ENCODE measurements at places on chromosomes 3 and 15.

DNA sequence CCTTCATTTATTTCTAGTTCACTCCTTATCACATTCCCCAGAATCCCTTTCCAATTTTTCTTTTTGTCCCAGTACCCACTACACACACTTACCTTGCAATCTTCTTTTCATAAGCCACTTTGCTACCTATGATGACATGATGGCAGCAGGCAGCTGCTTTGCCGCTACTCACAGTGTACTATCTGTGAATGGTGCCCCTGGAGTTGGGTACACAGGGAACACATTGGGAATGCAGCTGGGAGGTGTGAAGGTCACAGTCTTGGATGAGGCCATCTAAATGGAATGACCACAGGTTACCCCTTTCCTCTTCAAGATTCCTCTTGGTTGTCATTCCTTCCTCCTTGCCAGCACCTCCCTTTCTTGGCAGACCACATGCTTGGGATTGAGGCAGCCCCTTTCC, 20.8 kb upstream of the TNIK start:
- DNase-seq = no peak

- DNase-seq = no peak
Measured at GRCh38 chr15:41150279-41150678, 34.2 kb upstream of the INO80 start.

DNA sequence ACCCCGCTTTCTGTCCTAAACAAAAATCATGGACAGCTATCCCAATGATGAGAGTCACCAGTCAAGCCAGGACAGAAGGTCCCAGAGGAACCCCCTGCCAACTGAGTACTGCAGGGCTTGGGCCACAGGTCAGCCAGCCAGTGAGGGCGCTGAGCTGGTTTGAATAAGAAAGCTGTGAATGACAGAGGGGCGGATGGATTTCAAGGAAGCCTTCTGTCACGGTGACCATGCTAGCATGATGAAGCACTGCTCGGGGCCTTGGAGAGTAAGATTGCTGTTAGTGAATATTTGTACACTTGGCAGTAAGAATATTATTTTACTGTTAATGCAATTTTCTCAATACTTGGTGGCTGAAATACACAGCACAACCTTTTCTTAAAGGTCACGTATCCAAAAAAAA, 734.0 kb upstream of the NR2F2 start:
- DNase-seq = no peak

DNA sequence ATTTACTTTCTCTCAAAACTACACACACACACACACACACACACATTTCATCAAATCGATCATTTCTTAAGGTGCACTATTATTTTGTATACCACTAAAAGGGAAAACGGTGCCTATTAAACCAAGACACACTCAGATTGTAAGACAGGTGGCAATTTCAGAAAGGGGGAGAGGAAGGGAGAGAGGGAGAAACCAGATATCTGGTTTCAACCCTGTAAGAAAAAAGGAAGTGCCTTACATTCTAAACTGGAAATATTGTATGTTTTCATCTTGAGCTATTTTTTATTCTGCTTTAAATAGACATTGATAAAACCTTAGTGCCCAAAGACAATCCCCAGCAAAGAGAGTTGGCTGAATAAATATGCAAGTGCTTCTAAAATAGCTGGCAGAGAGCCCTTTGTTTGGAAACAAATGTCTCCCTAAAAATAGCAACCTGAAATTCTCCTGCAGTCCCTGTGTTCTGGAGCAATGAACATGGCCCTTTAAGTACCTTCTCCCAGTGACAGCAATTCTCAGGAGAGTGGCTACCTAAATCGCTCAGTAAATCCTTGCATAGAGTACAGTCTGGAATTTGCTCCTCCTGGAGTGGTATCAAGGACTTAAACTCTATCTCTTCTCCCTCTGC, 85.7 kb downstream of the RARB start:
- peak; percentile 39 for DNase-seq

GRCh38 chr3:105835606-105836005, 33.2 kb downstream of the CBLB start:
- DNase-seq = no peak

- no peak for DNase-seq
Measured at GRCh38 chr3:46380471-46381221, 9.9 kb downstream of the CCR5 start.

DNA sequence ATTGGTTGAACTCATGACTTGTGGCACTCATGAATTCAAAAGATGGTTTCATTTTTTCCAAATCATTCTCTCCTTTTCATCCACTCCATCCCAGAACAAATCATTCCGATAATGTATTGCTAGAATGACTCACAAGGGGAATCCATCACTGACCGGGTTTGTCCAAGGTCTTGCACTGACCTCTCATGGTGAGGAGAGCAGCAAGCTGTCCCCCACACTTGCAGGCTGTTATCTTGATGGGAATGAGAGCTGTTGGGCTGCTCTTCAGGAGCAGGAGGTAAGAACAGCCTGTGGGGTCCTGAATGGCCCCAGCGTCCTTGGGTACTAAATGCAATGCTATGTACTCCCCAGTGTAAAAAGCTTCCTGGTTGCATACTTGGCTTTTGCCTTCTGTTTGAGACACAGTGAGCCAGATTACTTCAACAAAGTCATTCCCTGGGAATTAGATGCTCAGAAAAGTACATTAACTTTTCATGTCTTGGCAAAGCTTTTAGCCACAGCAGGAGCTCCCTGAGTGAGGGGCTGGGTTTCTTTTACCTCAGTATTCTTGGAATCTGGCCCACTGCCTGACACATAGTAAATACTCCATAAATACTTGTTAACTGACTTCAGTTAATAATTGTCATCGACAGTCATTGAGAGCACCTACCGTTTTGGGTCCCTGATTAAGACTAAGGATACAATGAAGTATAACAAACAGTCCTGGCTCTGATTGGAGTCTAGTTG, 24.1 kb downstream of the CCNL1 start:
- DNase-seq = no peak

- no peak for DNase-seq
Measured at GRCh38 chr3:186469525-186469924, 74.7 kb downstream of the CRYGS start.

DNA sequence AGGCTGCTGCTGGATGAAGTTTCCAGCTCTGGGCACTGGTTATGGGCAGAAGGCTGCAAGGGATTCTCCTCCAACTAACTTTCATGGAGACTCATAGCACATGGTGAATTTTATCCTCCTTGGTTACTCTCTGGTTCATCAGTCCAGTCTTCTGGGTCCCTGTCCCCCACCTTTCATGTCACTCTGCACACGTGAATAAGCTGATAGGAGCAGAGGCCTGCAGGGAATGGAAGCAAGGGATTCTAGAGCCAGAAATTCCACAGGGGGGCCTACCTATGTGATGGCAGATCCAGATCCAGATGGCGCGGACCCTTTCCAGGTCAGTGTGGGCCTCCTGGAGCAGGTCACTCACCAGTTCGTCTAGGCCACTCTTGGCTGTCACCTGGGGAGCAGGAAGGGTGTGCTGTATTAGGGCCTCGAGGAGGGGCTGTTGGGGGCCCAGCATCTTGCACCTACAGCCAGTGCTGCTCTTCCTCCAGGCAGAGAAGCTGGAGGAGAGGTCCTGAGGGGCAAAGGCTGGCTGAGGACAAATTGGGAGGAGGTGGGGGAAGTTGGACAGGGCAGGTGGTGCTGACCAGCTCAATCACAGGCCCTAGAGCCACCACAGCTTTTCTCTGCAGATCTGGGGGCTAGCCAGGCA, 30.2 kb downstream of the KY start:
- no peak for DNase-seq

DNA sequence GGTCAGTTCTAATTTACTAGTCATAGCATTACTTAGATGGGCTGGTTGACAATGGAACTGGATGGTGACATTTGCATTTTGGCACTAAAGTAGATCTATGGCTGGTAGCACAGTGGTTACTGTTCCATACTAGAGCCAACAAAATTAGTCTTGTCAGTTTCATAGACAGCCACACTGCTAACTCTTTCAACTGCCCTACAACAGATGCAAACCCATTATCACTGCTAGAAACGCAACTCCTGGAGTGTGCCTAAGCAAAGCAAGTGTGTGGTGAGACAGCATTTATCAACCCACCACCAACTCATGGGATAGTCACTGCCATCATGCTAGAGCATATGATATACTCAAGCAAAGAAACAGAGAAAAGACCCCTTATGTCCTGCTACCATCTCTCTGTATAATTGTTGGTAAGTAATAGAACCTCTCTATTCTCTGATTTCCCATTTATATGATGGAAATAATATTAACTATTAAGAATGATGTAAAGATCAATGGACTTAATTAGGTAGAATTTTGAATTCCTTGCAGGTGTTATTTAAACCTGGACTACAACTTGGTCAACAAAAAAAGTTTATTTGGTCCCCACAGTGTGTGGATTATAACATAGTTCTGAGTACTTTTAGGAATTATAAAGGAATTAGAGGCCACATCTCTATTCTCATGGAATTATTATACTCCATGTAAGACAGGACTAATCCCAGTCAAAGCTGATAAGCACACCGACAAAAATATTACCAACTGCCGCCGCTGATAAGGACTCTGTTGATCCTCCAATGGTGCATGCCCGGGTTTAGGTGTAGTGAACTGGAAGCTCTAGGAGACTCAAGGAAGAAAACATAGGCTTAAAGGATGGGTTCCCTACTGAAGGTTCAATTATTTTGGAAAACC, 19.9 kb upstream of the ABHD5 start:
- DNase-seq = no peak

- DNase-seq = no peak
Measured at GRCh38 chr15:70147778-70148177, 50.1 kb upstream of the TLE3 start.

DNA sequence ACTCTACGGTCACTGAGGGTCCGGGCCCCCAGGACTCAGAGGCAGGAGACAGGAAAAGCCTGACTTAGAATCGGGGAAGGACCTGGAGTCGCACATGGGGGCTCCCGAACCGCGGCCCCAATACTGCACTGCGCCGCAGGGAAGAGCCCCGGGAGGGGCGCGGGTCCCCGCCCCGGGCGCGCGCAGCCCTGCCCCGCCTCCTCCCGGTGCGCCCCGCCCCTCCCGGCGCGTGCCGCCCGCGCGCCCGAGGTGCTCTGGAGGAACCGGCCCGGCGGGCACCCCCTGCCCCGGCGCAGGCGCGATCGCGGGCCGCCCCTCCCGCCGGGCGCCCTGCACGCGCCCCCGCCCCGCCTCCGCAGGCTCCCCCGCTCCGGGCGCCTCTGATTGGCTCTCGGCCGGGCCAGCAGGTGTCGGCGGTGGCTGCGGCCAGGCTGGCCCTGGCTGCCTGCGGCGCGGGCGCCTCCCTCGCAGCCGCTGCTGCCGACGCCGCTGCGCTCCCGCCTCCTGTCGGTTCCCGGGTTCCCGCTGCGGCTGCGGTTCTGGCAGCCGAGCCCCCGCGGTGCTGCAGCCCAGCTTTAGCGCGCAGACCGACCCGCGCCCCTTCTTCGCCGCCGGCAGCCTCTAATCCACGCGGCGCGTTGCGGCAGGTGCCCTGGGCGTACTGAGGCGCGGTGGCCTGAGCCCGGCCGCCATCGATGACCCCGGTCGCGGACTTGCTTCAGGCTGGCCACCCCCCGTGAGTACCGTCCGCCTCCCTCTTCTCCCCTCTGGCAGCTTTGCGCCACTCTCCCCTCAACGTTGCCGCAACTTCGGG, at the start of gene MYRIP:
TSS of gene MYRIP (plus strand) at position 429 of the 814 bp plus-strand sequence. CDS start 91,208 bp downstream, outside the sequence.
- peak; percentile 20 for DNase-seq

- no peak for DNase-seq
Measured at GRCh38 chr3:43581343-43581742, 40.5 kb downstream of the ANO10 start.

DNA sequence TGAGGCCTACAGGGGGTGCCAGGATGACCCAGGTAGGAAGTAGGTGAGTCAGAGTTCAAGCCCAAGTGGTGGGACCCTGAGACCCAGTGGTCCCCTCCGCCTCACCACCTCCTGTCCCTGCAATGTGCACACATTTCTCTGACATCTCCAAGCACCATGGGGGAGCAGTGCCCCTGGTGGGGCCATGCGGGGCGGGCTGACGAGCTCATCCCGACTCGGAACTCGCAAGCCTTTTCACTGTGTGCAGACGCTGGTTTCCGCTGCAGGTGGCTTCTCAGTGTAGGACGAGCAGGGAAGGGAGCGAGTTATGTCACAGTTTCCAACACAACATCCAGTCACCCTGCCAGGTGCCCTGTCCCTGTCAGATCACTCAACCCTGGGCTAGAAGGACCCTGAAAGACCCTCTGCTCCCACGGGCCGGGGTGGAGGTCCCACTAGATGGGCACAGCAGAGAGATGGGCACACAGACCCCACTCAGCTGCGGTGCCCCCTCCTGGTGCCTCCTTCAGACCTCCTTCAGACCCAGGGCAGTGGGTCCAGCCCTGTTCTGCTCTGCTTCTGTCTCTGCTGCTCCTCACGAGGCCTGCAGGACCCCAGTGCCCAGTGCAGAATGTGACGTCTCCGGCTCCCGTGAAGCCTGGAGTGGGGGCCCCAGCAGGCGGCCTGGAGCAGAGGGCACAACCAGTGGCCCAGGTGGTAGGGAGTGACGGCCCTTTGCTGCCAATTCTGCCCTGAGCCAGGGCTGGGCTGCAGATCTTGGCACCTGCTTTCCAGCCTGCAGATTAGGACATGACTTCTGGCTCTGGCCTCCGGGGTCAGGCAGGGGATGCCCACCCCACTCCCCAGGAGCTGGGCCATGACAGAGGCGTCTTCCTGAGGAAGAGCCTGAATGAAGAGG, 102.0 kb upstream of the RPL32 start:
- peak; percentile 61 for DNase-seq

- peak; percentile 68 for DNase-seq
Measured at GRCh38 chr3:46845860-46846623, 17.2 kb downstream of the MYL3 start.

GRCh38 chr3:23921052-23921511, 4.2 kb downstream of the RPL15 start:
- no peak for DNase-seq

GRCh38 chr15:74399100-74399499, 31.7 kb upstream of the CYP11A1 start:
- DNase-seq = no peak

DNA sequence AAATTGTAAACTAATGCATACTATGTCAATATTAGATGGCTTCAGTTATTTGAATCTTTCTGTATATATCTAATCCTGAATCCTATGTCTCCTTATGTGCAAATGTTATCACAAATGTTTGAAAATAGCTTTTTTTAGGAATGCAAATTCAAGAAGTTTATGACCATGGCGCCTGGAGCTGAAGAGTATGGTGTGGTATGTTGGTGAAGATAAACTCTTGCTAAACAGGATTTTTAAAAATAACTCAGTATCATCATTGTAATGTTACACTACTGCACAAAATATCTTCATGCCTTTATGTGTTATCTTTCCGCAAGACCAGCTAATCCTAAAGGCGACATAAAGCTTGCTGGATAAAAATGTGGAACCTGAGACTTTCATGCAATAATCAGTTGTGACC, 382.6 kb downstream of the ROBO1 start:
- no peak for DNase-seq

All from heart right ventricle (tissue), 16 donors.